CD4-positive, alpha-beta T cell treated with Interleukin-17A for 4 hours (primary cell): ENCODE measurements at places on chromosomes 2 and 18.

DNA sequence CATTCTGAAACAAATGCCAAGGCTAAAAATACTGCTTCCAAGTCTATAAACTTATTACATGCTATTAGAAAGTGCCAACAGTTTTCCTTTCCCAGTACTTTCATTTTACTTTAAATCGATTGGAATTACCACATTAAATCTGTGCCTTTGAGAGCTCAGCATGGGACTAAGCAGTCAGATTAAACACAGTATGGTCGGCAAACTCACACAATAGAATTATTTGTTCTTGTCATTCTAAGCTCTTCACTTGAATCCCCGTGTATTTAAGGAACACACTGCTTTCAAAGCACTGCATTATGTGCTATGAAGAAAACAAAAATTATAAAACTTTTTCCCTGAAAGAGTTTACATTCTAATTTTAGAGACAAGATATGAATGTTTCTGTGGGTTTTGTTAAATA is 444.4 kb upstream of the SLC39A10 start:
- no peak for DNase-seq

- DNase-seq, result no peak
These were observed 1674.5 kb upstream of the NXPH2 start for GRCh38 chr2:140454717-140455116.

DNA sequence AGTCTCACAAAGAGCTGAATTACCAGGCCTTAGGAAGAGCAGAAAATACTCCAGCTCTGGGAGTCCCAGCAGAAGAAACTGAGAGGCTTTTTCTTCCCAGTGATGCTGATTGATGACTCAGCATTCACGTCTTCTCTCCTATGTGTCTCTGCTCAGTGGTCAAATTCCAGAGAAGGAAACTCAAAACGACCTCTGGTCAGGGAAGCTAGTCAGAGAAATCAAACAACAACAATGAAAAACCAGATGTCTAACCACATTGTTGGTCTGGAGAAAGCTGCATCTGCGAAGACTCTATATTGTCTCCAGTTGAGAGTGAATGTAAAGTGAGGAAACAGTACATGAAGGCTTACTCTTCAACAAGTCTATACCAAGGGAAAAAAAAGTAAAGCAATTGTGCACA is 28.6 kb upstream of the CERS6 start:
- DNase-seq, result no peak

DNA sequence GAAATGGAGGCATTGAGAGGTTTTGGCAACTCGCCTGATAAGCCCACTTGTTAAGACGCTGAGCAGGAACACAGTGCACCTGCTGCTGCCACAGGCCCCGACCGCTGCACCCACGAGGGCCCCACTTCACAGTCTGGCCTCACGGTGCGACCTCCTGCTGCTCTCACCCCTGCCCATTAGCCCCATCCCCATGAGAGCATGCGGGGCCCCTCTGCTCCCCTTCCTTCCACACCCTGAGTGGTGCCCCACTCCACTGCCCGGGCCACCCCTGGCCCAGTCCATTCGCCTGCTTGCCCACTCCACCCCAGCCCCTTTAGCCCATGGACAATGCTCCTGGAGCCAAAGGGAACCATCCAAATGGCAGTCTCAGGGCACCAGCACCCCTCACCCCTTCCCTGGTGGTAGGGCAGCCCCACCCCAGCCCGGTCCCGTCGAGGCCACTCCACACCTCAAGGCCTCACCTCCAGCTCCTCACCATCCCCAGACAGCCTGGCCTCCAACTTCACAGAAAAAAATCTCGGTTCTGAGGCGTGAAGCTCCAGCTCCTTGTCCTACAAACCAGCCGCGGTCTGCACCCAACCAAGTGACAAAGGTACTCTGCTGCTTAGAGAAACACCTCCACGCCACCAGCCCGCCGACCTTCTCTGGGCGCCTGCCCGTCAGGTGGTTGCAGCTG is 6.7 kb upstream of the GPR55 start:
- DNase-seq, result no peak

DNA sequence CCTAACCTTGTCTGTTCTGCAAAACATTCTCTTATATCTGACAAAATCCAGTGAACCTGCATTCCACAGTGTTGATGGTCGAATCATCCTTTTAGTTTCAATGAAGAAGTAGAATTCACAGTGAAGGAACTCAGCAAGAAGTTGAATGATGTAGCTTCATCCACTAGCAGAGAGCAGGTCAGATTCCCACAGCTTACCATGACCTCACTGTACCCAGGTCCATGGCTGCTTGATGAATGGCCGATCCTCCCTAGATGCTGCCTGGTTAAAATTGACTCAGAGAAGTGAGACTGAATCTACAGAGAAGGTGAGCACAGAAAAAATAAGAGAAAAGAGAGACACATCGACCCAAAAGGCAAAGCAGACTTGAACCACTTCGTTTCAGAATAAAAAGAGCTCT is 906.0 kb upstream of the CHAC2 start:
- no peak for DNase-seq

DNA sequence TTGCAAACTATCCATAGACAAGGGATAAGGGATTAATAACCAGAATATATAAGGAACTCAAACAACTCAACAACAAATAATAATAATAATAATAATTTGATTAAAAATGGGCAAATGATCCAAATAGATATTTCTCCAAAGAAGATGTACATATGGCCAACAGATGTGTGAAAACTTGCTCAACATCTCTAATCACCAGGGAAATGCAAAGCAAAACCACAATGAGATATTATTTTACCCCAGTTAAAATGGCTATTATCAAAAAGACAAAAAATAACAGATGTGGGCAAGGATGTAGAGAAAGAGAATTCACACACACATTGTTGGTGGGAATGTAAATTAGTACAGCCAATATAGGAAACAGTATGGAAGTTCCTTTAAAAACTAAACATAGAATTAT is 26.9 kb downstream of the DNAH7 start:
- DNase-seq, result no peak

GRCh38 chr2:86556508-86556907 is 6.7 kb downstream of the CHMP3 start:
- no peak for DNase-seq

GRCh38 chr2:48444404-48444803 is 85.5 kb upstream of the STON1 start:
- DNase-seq, result no peak

DNA sequence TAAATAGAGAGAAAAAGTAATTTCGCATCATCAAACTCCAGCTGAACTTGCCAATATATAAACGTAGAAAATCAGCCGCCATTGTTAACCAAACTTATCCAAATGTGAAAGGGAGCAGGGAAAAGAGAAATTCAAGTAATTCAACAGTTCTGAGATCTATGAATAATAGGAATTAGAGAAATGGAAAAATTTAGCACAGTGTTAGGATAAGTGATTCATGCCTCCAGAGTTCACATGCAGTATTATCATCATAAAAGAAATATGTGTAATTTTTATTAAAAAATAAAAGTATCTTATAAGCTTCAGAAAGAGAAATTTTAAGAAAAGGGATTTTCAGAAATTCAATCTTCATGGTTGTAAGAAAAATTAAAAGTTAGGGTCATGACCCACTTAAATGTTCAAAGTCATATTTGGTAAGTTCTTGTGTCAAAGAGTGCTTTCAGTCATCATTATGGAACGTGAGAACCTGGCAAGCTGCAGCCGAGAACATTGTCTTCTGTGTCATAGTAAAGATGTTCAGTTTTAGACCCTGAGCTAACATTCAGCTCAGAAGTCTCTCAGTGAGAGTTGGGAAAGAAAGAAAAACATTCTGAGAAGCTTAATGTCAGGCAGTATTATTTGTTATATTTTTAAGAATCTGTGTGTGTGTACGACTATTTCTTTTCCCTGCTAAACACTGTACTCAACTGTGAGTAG is 414.3 kb upstream of the RGPD4 start:
- DNase-seq, result no peak

- no peak for DNase-seq
These were observed 69.1 kb upstream of the SLC39A10 start for GRCh38 chr2:195587966-195588365.

GRCh38 chr2:203354966-203355365 is 26.8 kb downstream of the ABI2 start:
- DNase-seq, result no peak

DNA sequence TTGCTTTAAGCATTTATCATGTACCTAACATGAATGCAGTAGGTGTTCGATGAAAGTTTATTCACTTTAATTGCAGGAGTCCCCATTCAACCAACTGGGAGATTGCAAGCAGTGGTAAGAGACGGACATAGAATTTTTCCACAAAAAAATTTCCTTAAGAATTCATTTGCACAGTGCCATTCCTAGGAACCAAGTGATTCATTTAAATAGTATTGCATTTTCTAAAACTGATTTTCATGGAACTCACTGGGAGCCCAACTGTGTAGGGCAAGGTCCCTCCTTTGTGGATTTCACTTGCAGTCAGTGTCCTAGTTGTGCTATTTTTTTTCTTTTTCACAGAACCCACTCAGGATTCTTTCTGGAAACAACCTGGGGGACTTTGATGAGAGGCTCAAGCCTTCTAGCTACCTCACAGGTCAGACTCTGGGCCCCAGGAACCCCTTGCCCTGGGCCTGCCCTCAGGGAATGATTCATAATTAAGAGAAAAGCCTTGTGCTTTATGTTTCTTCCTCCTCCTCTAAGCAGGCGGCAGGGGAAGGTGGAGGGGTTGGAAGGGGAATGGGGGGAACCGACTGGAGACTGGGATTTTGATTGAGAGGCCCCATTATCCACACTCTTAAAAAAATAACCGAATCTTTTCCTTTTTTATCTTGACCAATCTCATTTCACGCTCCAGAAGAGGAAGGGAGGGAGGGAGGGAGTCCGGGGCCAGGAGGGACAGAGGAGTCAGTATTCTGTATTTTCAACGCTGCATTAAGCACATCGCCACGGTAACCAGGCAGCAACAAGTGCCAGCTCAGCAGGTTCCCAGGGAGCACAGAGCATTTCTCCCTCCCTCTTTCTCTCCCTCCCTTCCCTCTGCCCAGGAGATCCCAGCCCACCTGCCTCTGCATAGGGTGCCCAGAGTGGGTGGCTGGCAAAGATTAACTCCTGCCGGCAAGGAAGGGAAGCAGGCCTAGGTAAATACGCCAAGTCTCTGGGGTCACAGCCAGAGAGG is 51.8 kb downstream of the PSD4 start:
- DNase-seq, result no peak

DNA sequence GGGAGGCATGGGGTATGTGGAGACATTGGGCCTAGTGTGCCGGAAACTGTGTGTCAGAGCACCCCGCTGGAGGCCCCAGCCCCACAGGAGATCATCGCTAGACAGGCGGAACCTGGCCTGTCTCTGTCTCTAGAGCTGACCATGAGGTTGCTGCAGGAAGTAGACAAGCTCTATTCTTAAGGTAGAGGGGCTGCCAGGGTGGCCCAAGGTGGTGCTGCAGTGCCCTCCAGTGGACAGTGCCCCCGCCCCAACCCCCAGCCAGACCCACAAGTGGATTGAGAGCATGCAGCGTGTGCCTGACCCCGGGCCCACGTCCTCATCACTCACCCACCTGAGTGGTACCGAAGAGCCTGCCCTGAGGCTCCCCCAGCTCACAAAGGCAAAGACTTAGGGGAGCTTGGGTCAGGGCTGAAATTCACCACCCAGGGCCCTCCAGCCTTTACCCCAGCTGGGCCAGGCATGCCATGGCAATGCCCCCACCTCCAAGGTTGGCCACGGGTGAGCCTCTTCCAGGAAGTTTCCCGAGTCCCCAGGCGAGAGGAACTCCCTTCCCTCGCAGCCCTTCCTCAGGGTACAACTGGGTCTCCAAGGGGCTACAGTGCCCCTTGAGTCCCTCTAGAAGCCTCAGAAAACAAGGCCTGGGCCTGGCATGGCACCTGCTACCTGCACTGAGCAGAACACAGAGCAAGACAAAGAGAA is 155.0 kb downstream of the TTC32 start:
- DNase-seq, result no peak

GRCh38 chr2:196168181-196168580 is 3.2 kb downstream of the STK17B start:
- DNase-seq, result peak; percentile 16

DNA sequence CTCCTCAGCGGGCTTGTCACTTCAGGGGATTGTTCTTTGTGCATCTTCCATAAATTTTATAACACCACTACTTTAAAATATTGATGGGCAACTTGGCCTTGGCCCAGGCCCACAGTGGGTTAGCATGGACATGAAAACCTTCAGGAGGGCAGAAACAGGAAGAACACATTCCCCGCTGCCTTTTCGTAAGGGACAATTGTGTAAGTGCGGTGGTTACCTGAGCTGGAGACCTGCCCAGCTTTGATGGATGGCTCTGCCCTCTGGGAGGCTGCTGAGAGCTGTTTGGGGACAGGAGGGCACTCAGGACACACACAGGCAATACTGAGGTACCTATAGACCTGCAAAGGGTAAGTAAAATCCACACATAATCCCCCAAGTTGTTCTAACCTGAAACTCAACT is 46.8 kb downstream of the FECH start:
- DNase-seq, result no peak

DNA sequence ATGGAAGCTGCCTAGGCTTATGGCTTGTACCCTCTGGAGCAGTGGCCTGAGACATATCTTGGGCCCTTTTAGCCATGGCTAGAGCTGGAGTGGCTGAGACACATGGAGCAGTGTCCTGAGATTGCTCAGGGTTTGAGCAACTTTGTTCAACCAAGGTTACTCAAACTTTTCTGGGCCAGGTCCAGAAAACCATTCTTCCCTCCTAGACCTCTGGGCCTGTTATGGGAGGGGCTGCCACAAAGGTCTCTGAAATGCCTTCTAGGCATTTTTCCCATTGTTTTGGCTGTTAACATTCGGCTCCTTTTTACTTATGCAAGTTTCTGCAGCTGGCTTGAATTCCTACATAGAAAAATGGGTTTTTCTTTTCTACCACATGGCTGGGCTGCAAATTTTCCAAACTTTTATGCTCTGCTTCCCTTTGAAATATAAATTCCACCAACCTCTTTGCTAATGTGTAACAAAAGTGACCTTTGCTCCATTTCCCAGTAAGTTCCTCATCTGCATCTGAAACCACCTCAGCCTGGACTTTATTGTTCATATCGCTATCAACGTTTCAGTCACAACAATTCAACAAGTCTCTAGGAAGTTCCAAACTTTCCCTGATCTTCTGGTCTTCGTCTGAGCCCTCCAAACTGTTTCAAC is 84.9 kb upstream of the MAP4K3 start:
- DNase-seq, result no peak

GRCh38 chr2:84486441-84487115 is 27.5 kb upstream of the SUCLG1 start:
- DNase-seq, result no peak

- no peak for DNase-seq
These were observed 14.9 kb downstream of the TYW5 start for GRCh38 chr2:199940373-199940772.

GRCh38 chr18:68699043-68699442 is 15.9 kb downstream of the TMX3 start:
- no peak for DNase-seq
